Left hindlimb (tissue), 1 donor: ENCODE measurements at places on chromosomes 12 and 14.

DNA sequence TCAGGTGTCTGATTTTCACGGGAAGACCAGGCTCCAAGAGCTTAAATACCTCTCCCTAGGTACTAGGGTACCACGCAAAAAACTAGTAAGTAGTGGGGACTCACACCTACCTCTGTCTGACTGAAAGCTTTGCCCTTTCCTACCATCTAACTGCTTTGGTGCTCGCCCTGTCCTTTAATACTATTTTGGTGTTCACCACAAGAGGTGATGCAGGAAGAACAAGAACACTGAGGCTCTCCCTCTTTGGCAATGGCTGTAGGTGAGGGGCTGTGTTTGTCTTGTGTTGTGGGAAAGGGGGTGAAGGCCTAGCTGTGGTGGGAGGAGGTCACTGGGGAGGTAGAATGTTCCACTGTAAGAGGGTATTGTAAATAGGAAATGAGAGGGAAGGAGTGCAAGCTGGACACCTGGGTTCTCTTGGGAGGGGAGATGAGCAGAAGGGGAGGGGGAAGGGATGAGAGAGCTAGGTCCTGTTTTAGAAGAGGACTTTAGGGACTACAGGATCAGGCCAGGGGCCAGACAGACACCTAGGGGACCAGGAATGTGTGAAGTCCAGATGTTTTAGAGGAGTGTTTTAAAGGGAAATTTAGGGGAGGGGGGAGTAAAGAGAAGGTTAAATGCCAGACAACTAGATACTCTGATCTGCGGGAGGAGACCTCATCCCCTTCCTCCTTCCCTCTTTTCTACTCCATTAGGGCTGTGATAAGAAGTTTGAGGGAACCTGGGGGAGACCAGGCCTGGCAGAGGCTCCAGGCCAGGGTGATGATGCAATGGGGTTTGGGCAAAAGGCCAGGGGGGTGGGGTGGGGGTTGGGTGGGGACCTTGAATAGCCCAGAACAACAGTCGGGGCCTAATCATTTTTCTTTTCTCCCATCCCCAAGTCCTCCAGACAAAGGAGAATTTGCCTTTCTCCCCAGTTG lies 2.1 kb downstream of the ITGA5 start:
- DNase-seq, result no peak

- no peak for DNase-seq
Observed at GRCh38 chr14:81247271-81247766, 26.6 kb upstream of the GTF2A1 start.

DNA sequence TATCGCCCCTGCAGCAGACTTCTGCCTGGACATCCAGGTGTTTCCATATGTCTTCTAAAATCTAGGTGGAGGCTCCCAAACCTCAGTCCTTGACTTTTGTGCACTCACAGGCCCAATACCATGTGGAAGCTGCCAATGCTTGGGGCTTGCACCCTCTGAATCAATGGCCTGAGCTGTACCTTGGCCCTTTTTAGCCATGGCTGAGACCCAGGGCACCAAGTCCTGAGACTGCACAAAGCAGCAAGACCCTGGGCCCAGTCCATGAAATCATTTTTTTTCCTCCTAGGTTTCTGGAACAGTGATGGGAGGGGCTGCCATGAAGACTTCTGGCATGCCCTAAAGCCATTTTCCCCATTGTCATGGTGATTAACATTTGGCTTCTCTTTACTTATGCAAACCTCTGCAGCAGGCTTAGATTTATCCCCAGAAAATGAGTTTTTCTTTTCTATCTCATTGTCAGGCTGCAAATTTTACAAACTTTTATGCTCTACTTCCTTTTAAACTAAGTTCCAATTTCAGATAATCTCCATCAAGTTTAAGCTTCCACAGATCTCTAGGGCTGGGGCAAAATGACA lies 1445.8 kb upstream of the FLRT2 start:
- DNase-seq, result no peak

DNA sequence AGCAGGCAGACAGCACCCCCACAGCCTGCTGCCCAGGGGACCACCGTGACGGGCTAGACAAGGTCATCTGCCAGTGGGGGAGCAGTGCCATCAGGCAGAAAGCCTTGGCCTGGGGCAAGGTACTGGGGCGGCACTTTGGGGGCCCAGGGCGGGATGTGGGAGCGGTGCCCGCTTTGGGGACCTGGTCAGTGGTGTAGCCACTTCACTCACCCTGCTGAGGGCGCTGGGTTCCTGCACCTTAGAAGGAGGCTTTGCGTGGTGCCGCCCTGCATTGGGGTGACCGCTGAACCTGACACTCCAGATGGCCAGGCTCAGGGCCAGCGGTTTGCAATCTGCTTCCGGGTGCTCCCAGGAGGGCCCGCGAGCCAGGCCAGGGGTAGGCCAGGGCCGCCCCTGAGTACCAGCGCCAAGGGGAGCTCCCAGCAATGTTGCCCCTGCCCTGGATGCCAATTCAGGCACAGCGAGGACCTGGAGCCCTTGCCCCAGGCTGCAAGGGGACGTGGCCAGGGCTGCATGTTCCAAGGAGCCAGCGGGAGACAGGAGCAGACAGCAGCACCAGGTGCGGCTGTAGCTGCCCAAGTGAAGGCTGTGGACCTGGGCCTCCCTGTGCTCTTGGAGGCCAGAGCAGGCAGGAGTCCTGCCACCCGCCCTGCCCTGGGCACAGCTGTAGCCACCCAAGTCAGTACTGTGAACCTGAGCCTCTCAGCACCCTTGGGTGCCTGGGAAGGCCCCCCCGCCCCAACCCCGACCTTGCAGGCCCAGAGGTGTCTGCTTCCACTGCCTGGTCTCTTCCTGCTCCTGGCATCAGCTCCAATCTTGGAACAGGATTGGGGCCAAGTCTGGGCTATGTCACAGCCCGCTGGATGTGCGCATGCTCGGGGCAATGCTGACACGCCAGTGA lies 550.7 kb downstream of the SLC6A15 start:
- no peak for DNase-seq

DNA sequence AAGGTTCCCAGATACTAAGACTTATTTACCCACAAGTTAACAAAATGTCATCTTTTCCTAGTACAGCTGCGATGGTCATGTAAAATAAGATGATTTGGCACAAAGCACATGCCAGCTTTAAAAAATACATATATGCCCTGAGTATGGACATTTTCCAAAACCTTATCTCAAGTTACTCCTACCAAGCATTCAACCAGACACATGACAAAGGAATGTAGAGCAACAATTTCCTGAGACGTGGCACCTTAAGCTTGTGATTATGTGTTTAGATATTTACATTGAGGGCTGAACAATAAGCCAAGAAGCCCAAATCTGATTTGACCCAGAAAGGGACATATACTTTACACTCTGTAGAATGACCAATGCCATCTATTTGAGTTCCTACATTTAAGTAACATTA lies 24.5 kb upstream of the OVCH1 start:
- DNase-seq, result no peak

DNA sequence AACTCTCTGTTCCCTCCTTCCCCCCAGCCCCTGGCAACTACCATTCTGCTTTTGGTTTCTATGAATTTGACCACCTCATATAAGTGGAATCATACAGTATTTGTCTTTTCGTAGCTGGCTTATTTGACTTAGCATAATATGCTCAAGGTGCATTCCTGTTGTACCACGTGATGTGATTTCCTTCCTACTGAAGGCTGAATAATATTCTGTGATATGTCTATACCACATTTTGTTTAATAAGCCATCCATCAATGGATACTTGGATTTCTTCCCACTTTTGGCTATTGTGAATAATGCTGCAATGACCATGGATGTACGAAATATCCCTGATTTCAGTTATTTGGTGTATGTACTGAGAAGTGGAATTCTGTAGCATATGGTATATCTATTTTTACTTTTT lies 16.3 kb downstream of the NDUFA9 start:
- DNase-seq, result no peak

DNA sequence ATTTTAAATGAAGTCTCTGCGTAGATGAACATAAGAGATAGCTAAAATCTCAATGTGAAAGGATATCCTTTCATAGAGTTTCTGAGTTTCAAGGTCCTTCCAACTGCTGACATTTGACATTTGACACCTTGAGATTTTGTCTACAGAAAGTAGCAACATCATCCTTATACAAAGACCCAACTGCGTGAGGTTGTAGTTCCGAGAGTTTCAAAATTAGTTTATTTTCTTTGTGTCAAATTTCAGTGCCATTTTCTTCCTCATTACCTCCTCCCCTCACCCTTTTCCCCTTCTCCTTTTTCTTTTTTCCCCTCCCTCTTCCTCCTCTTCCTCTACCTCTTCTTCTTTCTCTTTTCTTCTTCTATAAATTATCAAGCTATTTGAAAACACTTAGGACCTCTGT lies 26.9 kb upstream of the BATF start:
- no peak for DNase-seq
